NCI-H1436 (cell line): ENCODE measurements at places on chromosomes 5 and 9.
A peak's percentile ranks its signal among the peaks of the same experiment; 100 is the strongest.

DNA sequence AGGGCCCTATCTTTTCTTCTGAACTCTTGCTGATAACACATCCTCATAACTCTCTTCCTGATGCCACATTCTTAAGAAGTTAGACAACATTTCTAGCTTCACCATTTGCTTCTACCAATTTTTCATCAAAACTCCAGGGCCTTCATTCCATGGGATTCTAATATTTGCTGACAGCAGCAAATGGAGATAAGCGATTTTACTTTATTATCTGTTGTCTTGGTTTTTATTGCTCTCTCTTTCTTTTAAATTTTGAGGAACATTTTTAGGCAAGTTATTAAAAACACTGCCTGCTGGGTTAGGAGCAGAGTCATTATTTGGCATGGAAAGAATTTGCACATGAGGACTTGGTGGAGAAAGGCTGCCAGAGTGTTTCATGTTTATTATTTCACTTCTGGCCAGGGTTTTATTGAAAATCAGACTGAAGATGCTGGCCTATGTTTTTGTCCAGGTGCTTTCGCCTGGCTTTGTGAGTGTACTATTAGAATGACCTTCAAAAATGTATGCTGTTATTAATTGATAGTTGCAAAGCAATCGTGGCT lies 27.7 kb downstream of the NSG2 start:
- DNase-seq = no peak

DNA sequence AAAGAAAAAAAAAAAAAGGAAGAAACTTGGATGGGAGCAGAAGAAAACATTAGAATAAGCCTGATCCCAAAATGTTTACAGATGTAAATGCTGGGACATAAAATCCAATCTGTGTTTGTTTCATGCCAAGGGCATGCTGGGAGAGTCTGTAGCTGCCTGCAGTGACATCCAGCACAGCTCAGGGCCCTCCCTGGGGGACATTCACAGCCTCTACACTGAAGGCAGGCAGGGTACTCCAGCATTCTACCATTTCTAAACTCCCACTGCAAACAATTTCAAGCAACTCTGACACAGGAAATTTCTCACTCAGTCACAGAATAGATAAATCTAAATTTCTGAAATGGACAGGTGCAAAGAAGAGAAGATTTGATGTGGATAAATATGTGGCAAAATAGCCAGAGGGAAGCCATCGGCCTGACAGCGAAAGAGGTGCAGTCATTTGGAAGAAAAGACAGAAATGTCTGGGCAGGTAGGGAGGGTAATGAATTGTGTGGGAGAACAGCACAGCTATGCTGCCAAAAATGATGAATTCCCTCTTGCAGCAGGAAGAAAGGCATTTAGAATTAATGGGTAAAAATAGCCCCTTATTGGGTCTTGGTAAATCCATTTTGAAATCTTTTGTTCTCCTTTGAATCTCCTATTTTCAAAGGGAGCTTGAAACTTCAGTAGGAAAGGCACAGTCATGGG lies 199.4 kb downstream of the MED10 start:
- no peak for DNase-seq

- DNase-seq = no peak
Measured at GRCh38 chr5:126805063-126805462, 28.1 kb downstream of the LMNB1 start.

DNA sequence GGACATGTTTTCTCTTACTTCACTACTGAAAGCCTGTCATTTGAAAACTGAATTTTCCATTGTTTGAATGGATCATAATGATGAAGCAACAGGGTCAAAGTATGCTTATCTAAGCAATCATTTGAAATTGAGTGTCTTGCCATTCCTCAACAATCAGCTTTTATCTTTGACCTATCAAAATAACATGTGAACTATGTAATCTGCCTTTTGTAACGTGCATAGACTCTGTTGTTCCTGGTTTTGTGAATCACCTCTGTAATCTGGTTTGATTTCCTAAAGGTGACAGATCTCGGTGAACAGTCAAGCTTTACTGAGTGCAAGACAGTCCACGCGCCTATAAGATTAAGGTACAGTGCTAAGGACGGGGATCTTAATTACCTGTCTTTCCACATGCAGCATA lies 3.3 kb downstream of the MEF2C start:
- no peak for DNase-seq

GRCh38 chr9:133563291-133563796 lies 28.8 kb downstream of the ADAMTSL2 start:
- no peak for DNase-seq

GRCh38 chr5:138666226-138666742 lies 86.9 kb upstream of the CTNNA1 start:
- DNase-seq = no peak

- DNase-seq = no peak
Measured at GRCh38 chr5:134136221-134136631, 21.7 kb downstream of the TCF7 start.

GRCh38 chr9:137305060-137305797 lies 3.2 kb upstream of the NRARP start:
- peak; percentile 51 for DNase-seq

GRCh38 chr5:140554454-140554853 lies 2.8 kb downstream of the SRA1 start:
- no peak for DNase-seq

DNA sequence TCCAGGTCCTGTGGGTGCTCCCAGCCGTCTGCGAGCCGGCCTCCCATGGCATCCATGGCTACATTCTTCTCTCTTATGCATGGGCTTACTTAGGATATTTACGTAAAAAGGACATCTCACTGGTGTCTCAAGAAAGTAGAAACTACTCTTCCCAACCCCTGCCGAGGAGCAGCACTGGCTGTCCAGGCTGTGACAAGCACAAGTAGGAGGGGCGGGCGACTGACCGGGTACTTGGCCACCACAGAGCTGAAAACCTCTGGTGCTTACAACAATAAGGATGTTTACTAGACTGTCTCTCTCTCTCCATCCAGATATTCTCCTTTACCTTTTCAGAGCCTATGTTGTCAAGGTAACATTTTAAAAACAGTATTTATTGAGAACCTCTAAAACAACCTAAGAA lies 56.3 kb upstream of the TBC1D9B start:
- no peak for DNase-seq

DNA sequence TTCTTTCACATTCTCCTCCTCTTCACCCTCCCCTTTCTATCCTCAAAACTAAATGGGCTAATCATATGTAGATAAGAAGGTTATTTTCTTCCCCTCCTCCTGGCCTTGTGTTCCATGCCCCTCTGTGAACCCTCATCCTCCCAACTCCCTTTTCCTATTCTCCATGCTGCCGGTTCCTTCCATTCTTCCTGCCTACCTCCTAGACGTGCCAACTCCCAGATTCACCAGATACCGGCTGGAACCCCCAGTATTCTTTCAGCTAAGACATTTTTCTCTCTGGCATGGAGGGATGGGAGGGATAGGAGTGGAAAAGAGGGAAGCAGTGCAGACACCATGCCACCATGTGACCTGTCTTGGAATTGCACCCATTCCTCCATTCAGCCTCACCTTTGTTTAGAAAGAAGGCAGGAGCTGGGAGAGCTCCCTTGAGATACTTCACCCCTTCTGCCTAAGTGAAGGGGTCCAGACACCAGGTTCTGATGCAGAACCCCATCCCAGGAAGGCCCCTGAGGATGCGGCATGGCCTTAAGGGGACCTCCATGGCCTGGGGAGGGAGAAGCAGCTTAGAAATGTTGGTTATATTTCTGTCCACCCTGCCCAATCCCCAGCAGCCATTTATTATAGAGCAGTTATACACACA lies 4.8 kb downstream of the DNAJB5 start:
- peak; percentile 15 for DNase-seq

- no peak for DNase-seq
Measured at GRCh38 chr9:103985077-103985476, 109.0 kb upstream of the SMC2 start.

DNA sequence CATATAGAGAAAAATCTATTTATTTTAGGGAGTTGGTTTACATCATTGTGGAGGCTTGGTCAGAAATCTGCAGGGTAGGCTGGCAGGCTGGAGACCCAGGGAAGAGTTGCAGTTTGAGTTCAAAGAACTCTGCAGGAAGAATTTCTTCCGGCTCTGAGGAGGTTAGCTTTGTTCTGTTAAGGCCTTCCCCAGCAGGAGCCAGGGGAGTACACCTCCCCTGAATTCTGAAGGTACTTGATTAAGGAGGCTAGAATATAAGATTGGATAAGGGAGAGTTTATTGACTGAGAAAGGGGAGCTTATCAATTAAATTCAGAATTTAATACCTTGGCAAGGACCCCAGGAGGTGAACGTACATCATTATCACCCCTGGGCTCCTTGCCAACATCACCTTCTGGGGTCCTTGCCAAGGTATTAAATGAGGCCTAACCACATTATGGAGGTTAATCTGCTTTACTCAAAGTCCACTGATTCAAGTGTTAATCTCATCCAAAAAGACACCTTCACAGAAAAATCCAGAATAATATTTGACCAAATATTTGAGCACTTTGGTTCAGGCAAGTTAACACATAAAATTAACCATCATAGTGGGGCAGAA lies 351.7 kb downstream of the CWC27 start:
- peak; percentile 32 for DNase-seq

GRCh38 chr5:77379558-77380061 lies 112.5 kb downstream of the WDR41 start:
- no peak for DNase-seq

GRCh38 chr9:97848480-97849237 lies 4.4 kb upstream of the FOXE1 start:
- DNase-seq = no peak

- no peak for DNase-seq
Measured at GRCh38 chr5:133265257-133265656, 213.4 kb downstream of the HSPA4 start.

DNA sequence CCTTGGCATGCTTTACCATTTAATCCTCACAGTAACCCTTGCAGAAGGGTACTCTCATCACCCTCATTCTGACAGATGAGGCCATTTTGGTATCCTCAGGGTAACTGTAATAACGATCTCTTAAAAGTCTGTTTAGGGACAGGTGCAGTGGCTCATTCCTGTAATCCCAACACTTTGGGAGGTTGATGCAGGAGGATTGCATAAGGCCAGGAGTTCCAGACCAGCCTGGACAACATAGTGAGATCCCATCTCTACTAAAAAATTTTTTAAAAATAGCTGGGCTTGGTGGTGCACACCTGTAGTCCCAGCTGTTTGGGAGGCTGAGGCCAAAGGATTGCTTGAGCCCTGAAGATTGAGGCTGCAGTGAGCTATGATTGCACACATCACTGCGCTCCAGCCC lies 31.8 kb downstream of the CSF1R start:
- no peak for DNase-seq

- peak; percentile 39 for DNase-seq
Measured at GRCh38 chr9:129752900-129753729, at the start of gene PTGES. Gene PTGES, minus strand, starts transcription at chr9:129753042. Its CDS starts 30 bp downstream, at chr9:129753012.

DNA sequence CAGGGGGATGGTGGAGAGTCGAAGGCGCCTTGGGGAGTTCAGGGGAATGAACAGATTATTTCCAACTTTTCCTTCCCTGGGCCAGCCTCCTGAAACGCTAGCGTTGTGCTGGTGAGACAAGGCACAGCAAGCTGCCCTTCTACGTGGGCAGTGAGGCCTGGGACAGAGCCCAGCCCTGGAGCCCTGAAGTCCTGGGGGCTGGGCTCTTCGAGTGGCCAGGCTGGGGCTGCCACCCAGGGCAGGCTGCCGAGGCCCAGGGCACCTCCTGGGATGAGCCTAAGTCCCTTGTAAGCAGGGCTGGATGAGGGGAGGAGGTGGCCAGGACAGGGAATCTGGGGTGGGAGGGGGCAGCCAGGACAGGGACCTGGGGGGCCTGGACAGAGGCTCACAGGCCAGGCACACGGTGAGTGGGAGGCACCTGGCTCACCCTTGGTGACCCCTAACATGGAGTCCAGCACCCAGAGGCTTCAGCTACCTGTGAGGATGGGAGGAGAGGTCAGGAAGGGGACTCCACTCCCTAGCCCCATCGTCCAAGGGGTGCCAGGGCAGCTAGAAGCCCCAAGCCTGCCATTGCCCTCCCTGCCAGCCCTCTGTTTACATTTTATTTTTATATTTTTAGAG lies 1.3 kb upstream of the LCN12 start:
- no peak for DNase-seq

DNA sequence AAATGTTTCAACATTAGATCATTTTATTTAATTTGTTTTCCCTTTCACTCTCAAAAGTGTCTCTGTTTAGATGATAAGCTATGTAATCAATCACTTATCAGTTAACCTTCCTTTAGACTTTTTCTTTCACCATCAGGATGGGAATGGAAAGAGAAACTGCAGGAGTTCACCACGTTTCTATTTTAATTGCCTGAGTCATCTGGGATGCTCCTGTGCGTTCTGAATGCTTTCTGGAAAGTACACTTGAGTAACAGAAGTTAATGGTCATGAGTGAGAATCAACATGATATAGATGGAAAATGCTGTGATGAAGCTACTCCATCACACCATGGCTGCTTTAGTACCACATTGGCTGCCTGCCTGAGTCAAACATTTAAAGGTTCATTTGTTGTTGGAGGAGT lies 783.3 kb upstream of the CDH9 start:
- no peak for DNase-seq

DNA sequence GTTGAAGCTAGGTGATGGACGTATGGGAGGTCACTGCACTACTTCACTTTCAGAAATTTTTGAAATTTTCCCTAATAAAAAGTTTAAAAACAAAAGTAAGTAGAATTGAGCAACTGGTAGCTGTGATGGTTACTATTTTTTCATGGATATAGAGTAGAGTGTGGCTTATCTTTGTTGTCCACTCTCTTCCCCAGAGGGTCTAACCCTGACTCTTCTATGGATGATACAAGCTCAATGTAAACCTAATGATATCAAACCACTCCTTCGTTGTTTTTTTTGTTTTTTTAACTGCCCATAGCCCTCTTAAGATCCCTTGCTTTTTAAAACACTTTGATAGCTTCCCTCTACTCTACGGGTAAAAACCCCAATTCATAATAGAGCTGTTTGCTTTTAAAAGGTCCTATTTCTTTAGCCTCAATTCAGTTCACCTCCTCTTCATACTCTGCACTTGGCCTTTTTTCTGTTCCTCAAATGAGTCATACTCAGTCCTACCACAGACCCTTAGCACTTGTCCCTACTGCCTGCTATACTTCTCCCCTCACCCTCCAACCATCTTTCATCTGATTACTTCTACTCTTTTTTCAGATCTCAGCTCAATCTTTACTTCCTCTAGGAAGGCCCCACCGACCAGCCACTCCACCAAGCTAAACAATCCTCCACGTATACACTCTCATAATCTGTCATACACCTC lies 2.6 kb downstream of the HDAC3 start:
- no peak for DNase-seq

DNA sequence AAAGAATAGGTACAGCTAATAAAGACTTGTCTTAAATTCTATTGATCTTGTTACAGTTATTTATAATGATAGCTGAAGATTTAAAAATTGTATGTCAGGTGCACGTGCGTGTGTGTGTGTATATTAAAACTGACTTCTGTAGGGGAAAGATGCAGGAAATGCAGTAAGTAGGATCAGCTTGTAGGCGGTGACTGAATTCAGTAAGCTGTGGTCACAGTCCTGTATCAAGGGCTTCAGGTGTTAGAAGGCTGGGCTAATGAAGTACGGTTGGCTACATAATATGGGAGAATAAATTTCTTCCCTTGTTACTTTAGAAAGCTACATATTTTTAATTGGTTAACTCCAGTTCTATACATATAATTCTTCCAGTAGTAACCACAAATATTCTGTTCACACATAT lies 54.2 kb downstream of the LNPEP start:
- DNase-seq = no peak

GRCh38 chr5:132378580-132378979 lies 9.1 kb downstream of the SLC22A5 start:
- DNase-seq = no peak

GRCh38 chr5:7467179-7467578 lies 71.2 kb downstream of the ADCY2 start:
- DNase-seq = no peak
